Common myeloid progenitor, CD34-positive (primary cell): ENCODE measurements at places on chromosomes 1 and 21.

- no peak for DNase-seq
- H3K4me3 ChIP-seq, result no peak overlapping the region
- H3K36me3 ChIP-seq, result no peaks in the 10 kb centered on the region
Observed at GRCh38 chr1:244326757-244327156, 125.0 kb downstream of the ADSS2 start.

GRCh38 chr1:99682291-99682751, 36.4 kb downstream of the PALMD start:
- H3K27ac ChIP-seq, result no peak overlapping the region
- no peak overlapping the region for H3K4me3 ChIP-seq
- no peaks in the 10 kb centered on the region for H3K27me3 ChIP-seq
- no peaks in the 10 kb centered on the region for H3K36me3 ChIP-seq
- no peaks in the 10 kb centered on the region for H3K4me1 ChIP-seq

GRCh38 chr1:114703242-114703641, 7.9 kb upstream of the AMPD1 start:
- no peak overlapping the region for H3K4me3 ChIP-seq
- H3K27me3 ChIP-seq, result no peaks in the 10 kb centered on the region
- no peak overlapping the region for H3K27ac ChIP-seq

DNA sequence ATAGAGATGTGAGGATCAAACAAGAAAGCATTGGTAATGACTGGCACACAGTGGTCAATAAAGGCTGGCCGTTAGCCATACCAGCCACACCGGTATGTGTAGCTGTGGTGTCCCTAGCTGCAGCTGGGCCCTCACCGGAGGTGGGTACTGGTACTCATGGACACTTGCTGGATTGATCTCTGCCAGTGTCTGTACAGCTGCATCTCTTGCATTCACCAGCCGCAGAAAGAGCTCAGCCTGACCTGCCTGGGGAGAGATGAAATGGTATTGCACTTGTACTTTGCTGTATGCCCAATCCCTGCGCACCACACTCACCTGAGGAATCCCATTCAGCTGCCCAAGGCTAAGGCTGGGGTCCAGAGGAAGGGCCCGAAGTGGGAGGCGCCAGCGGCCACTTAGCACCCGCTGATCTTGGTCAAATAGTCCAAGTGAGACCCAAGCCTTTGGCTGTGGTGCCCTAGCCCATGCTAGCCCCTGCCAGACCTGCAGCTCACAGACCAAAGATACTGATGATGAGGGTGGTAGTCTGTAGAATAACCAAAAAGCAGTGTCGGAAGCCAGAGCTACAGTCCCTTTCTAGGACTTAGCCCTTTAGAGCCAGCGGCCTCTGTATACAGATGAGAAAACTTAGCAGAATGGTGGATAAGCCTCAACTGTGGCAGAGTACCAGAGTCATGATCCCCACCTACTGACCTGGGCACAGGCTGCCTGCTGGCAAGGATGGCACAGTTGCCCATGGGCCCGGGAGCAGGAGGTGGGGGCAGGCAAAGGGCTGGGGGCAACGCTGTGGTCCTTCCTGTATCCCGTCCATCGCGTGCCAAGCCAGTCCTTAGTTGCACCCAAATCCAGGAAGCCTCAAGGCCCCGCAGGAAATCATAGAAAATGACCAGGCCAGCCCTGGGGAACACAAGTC, 3.0 kb downstream of the CCDC17 start:
- H3K4me1 ChIP-seq, result peaks cover 5% of the 10 kb centered on the region
- no peak for DNase-seq

DNA sequence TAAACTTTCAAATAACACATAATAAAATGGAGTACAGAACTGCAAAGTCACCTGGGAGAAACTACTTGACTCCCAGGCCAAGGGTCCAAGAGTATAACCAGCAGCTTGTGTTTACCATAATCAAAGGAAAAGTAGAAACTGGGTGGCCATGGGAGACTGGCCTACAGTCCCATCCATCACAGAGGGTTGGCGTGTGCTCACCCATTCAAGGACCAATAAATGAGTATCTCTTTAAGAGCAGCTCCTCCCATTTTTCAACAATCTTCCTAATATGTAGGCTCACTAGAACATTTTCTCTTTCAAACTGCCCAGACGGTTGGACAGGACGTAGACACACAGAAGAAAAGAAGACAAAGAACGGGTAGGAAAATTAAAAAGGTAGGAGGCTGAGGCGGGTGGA, at the start of gene FMO3:
Gene FMO3 (plus strand): TSS at position 302 of the 400 bp plus-strand sequence. CDS start 1,754 bp downstream, outside the sequence.
- H3K36me3 ChIP-seq, result no peaks in the 10 kb centered on the region
- no peaks in the 10 kb centered on the region for H3K4me1 ChIP-seq
- H3K4me3 ChIP-seq, result no peak within 1 kb of the TSS
- H3K27ac ChIP-seq, result no peak within 1 kb of the TSS
